Activated B cell treated with CpG ODN at 0.5 μM for 24 hours (primary cell): ENCODE measurements at places on chromosomes 16 and 17.

DNA sequence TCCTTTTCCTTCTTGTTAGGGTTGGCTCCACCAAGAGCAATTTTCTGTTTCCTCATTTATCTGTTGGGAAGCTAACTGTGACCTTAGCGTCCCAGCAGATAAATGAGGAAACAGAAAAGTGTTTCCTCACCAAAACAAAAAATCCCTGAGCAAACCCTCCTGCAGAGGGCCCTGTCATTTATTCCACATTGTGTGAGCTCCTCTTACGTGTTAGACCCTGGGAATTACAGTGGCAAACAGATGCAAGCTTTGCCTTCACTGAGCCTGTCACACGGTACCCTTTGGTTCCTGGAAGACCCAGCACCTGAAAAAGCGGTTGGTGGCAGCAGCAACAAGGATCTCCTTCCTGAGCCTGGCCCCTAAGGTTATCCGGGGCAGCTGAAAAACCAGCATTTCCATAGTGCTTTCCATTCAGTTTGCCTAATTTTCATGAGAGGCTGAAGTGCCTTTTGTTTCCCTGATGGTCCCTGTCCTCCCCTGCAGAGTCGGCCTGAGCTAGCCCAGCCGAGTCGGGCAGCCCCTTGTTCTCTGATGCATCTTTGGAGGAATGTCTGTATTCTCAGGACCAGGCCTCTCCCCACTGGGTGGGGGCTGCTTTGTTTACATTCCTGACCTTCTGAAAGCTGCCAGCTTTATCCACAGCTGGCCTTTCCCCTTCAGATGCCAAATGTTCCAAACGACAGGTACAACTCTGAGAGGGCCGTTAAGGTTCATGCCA, 34.7 kb downstream of the YPEL2 start:
- H3K4me1 ChIP-seq, result peaks cover 87% of the 10 kb centered on the region
- H3K4me3 ChIP-seq, result no peak overlapping the region
- H3K36me3 ChIP-seq, result no peaks in the 10 kb centered on the region
- peak overlapping the region; percentile 35 for H3K27ac ChIP-seq

DNA sequence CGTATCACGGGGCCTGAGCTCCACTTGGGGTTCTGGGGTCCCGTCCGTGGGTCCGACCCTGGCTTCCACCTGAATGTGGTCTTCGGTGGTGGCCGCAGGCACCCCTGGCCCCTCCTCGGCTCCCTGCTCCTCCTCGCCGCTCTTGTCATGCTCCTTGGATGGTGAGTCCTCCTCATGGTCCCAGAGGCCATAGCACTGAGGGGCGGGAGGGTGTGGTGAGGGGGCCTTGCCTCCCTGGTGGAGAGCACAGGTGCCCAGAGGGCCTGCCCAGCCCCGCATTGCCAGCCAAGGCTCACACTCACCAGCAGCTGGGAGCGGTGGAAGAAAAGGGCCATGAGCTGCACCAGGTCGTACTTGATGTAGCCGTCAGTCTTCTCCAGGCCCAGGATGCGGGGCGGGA, 14.9 kb downstream of the CTU2 start:
- H3K4me1 ChIP-seq, result no peaks in the 10 kb centered on the region
- H3K27me3 ChIP-seq, result no peaks in the 10 kb centered on the region
- H3K4me3 ChIP-seq, result no peak overlapping the region
- H3K36me3 ChIP-seq, result peaks cover 76% of the 10 kb centered on the region
- no peak overlapping the region for H3K27ac ChIP-seq

DNA sequence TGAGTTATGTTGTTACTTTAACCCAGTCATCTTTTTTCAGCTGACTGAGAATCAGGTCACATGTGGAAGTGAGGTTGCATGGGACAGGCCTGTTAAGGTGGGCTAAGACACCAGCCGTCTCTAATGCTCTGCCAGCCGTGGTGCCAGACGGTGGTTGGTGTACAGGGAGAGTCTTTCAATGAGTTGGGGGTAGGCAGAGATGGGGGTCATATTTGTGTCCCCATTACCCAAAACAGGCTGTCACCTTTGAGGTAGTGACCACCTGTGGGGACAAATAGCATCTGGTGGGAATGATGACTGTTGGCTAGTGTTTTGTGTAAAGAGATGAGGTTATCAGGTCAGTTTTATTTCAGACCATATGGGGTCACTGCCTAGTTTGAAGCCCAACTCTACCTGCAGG, 1.8 kb downstream of the RPL38 start:
- H3K4me1 ChIP-seq, result peaks cover 41% of the 10 kb centered on the region
- peaks cover 12% of the 10 kb centered on the region for H3K27me3 ChIP-seq
- H3K4me3 ChIP-seq, result peak overlapping the region; percentile 64

DNA sequence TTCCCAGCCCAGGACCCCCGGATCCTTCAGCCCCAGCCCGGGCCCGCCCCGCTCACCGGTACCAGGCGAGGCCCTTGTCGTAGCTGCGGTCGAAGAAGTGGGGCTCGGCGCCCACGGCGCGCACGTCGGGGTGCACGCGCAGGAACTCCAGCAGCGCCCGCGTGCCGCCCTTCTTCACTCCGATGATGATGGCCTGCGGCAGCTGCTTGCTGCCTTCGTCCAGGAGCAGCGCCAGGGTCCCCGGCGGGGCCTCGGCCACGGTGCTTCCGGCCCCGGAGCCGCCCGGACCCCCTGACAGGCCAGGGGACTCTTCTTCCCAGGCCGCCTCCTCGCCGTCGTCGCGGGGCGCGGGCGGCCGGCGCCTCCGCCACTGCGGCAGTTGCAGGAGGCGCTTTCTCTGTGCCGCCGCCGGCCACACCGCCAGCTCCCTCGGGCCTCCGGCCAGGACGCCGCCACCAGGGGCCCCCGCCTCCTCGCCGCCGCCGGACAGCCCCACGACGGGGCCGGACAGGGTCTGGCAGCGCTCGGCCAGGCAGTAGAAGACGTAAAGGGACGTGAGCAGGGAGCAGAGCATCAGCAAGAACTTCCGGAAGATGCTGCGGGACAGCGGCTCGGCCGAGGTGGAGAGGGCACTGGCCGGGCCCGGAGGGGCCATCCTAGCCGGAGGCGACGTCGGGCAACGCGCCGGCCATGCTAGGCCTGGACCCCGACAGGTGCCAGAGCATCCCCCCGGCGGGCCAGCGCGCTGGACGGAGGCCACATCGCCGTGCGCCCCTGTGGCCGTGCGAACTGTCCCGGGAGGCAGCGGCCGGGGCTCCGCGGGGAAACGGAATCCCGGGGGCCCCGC, 1.0 kb downstream of the HS3ST3A1 start:
- peaks cover 9% of the 10 kb centered on the region for H3K4me1 ChIP-seq
- no peaks in the 10 kb centered on the region for H3K36me3 ChIP-seq
- peaks cover 53% of the 10 kb centered on the region for H3K27me3 ChIP-seq
- no peak for DNase-seq
- no peak overlapping the region for H3K27ac ChIP-seq
- H3K4me3 ChIP-seq, result no peak overlapping the region

DNA sequence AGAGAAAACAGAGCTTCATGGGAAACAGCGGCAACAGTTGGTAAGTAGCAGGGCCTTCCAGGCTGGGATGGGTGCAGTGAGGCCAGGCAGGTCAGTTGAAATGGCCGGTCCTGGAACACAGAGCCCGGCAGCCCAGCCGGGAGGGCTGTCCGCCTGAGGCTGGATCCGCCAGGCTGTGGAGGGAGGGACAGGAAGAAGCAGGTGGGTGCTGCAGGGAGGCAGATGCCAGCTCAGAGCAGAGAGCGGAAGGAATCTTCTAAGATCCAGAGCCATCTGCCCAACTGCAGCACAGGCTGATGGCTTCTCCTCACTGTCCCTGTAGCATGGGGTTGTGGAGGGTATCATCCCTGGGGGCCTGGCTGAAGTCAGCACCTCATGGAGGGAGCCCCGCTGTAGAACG, 599 bp downstream of the RNF112 start:
- DNase-seq, result no peak
- H3K27ac ChIP-seq, result no peak overlapping the region
- H3K4me3 ChIP-seq, result no peak overlapping the region
- H3K36me3 ChIP-seq, result no peaks in the 10 kb centered on the region
- H3K27me3 ChIP-seq, result peaks cover 2% of the 10 kb centered on the region

GRCh38 chr17:33523577-33523981, 230.5 kb upstream of the ASIC2 start:
- H3K27me3 ChIP-seq, result peaks cover 2% of the 10 kb centered on the region
- DNase-seq, result no peak
- H3K36me3 ChIP-seq, result no peaks in the 10 kb centered on the region
- no peaks in the 10 kb centered on the region for H3K4me1 ChIP-seq

GRCh38 chr17:78375401-78376151, 2.9 kb upstream of the PGS1 start:
- no peak overlapping the region for H3K4me3 ChIP-seq
- H3K27ac ChIP-seq, result no peak overlapping the region
- H3K4me1 ChIP-seq, result peaks cover 19% of the 10 kb centered on the region

DNA sequence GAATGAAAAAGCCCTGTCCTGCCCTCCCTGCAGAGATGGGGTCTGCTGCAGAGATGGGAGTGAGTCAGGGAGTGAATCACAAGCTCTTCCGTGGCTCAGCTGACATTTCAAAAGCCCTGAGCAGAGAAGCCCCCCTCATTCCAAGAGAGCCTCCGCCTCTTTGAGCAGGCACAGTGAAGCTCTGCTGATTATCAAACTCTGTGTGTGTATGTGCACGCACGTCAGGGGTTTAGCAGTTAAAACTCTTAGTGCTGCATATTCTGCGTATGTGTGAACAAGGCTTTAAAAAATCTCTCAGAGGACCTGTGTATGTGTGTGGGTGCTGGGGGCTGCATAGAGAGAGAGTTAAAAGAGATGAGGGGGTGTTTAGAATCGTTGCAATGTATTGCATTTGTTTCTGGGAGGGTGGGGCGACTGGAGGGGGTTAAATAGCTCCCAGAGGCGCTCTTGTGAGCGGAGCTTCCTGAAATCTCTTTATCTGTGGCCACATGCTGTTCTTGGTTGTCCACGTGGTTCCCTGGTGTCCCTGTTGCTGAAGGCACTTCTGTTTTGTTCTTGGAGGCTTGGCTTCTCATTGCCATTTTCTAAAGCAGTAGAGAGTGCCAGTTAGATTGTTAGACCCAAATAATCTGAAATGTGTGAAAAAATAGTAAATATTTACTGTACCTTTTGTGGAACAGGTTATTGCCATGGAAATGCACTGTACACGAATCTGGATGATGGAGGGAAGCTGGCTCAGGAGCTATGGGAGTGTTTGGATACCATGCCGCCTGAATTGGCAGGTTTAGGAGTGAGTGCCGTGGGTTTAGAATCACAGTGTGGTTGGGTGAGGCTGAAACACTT, 116.6 kb downstream of the PRKCB start:
- no peaks in the 10 kb centered on the region for H3K27me3 ChIP-seq
- H3K27ac ChIP-seq, result peak overlapping the region; percentile 91
- H3K36me3 ChIP-seq, result peaks cover 23% of the 10 kb centered on the region
- H3K4me3 ChIP-seq, result peak overlapping the region; percentile 42
